Dermis blood vessel endothelial cell (primary cell): ENCODE measurements at places on chromosomes 6 and 20. TPM values are rescaled to one million over a fixed set of nuclear protein-coding genes. Genes with fewer than 3 reads are reported as not detected.

The OGFRL1 gene
- total RNA-seq: 14.4 and 16.5 TPM in 2 replicates

The CFB gene
- total RNA-seq: 1.6 and 2.0 TPM in 2 replicates

The CRISP3 gene
- not detected in 2 replicates for total RNA-seq

The ZNF831 gene
- total RNA-seq: under 0.01 and 0.09 TPM in 2 replicates

The INSM1 gene
- total RNA-seq: not detected in 2 replicates

The HLA-C gene
- total RNA-seq: 519 and 909 TPM in 2 replicates

The CARMIL1 gene
- total RNA-seq: 7.2 and 10.6 TPM in 2 replicates

The HUS1B gene
- 0.98 and 1.5 TPM in 2 replicates for total RNA-seq

The GPX5 gene
- not detected in 2 replicates for total RNA-seq

The PCSK2 gene
- total RNA-seq: not detected in 2 replicates

The PI16 gene
- total RNA-seq: not detected in 2 replicates

- no peak for DNase-seq
Measured at GRCh38 chr6:100188754-100189153, 194.7 kb upstream of the MCHR2 start.

DNA sequence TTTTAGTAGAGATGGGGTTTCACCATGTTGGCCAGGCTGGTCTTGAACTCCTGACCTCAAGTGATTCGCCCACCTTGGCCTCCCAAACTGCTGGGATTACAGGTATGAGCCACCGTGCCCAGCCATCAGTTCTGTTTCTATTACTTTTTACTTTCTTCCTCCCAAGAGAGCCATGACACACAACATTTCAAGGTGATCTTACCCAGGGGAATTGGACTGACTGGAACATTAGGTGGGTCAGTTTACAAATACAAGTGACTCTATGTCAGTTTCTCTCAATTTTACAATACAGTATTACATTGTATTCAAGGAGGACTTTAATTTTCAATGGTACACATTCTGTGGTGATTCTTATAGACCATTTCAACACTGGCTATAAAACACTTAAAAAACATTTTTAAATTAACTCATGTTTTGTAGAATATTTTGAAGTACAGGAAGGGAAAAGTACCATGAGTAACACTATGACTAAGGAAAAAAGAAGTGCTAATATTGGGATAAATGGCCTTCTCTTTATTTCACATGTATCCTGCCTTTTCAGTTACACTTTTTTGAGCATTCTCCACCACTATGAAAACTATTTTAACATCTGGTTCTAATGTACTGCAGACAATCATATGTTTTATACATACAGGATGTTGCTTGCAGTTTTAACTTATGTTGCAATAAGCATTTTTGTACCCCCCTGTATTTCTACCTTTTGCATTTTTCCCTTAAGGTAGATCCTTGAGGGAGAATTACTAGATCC is 8.4 kb downstream of the TPBG start:
- no peak for DNase-seq

- DNase-seq: no peak
Measured at GRCh38 chr6:28349344-28349891, 329 bp upstream of the ZKSCAN3 start.

- no peak for DNase-seq
Measured at GRCh38 chr20:9415426-9415825, 99.0 kb upstream of the LAMP5 start.

GRCh38 chr20:54292185-54292584 is 84.3 kb downstream of the PFDN4 start:
- DNase-seq: no peak

- DNase-seq: peak; percentile 19
Measured at GRCh38 chr20:33444797-33445560, 1.4 kb upstream of the SNTA1 start.

- no peak for DNase-seq
Measured at GRCh38 chr20:56430461-56430860, 18.4 kb downstream of the CASS4 start.

- no peak for DNase-seq
Measured at GRCh38 chr20:20463933-20464374, 96.0 kb downstream of the INSM1 start.

DNA sequence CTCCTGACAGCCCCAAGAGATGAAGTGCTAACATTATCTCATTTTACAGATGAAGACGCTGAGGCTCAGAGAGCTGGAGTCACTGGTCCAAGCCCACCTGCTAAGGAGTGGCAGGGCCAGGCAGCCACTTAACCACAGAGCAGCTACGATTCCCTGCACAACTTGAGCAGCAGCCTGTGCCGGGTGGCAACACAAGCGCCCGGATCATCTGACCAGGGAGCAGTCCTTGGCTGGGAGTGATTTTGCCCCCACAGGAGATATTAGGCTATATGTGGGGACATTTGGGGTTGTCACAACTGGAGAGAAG is 93.2 kb upstream of the PTPN1 start:
- no peak for DNase-seq

- DNase-seq: no peak
Measured at GRCh38 chr20:10864076-10864672, 190.4 kb upstream of the JAG1 start.

DNA sequence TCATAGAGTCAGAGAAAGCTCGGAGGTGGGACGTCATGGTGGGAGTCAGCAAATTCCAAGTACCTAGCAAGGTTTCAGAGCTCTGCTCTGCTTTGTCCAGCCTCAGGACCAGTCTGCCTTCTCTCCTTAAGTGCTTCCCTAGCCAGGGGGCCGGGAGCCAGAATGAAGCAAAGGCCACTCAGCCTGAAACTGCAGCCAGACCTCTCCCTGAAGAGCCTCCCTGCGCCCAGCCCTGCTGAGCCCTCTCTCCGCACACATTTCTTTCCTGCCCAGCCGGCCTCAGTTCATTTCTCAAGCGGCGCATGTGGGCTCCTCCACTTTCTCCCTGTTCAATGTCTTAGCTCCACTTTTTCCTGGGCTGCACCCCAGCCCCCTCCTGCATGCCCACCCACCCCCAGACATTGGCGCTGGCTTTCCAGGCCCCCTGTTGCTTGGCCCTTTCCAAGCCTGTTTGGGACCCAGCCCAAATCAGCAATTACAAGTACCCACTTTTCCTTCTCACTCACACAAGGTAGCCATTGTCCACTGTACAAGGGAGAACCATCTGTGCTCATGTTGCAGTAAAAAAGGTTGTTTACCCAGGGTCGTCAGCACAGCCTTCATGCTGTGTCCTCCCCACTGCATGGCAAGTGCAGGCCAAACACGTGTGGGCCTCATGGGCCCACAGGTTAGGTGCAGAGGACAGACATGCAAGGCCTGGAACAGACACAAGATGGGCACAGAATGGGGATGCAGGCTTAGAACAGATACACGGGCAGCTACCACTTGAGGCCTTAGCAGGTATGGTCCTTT is 147.1 kb downstream of the MRPL14 start:
- no peak for DNase-seq

- DNase-seq: no peak
Measured at GRCh38 chr6:19849755-19850154, 12.6 kb downstream of the ID4 start.

DNA sequence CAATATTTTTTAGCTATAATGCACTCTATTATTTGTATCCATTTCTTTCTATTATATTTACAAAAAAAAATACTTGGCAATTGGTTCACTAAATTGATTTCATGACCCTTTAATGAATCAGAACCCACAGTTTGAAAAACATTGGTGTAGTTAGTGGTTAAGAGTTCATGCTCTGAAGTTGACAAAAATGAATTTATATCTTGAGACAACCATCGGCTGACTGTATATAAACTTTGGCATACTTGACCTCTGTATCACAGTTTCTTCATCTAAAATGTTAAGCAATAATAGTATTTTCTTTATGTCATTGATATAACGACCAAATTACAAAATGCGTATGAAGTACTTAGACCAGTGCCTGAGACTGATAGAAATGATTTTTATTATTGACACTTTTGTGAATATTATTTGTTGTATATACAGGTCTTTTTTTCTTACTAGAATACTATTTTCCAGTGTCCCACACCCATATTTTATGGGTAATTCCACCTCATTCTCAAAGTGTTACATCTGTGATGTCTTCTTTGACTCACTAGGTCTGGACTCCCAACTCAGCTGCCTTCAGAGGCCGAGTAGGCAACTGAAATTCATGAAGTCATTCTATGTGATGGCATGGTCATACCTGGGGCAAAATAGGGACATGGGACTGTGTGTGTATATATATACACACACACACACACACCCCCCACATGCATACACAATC is 459.2 kb downstream of the RFPL4B start:
- no peak for DNase-seq

DNA sequence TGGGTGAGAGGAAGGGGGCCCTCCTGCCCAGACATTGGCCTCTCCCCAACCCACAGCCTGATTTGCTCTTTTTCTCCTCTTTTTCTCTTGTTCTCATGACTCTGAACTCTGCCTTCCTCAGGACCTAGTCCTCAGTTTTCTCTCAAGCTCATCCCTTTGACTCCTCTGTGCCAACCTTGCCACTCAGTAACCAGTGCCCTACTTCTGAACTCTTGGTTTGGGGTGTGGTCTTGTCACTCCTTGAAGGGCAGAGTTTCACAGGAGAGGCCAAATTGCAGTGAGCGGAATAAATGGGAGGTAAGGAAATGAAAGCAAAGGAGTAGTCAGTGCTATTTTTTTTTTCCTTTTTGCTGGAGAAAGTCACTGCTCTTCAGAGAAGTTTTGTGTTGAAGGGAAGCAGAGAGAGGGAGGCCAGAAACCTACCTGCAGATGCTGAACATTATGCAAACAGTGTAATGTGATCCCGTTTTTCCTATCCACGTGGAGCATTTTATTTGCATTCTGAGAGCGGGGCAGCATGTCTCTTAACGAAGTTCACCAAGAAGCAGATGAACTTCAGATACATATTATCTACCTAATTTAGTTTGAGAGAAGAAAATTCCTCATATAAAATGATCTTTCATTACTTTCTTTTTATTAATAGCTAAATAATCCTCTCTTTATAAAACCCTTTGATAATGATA is 26.9 kb downstream of the CFAP61 start:
- no peak for DNase-seq

GRCh38 chr6:152314483-152314832 is 322.7 kb downstream of the SYNE1 start:
- DNase-seq: no peak

GRCh38 chr6:147106759-147107401 is 97.3 kb upstream of the STXBP5 start:
- no peak for DNase-seq

DNA sequence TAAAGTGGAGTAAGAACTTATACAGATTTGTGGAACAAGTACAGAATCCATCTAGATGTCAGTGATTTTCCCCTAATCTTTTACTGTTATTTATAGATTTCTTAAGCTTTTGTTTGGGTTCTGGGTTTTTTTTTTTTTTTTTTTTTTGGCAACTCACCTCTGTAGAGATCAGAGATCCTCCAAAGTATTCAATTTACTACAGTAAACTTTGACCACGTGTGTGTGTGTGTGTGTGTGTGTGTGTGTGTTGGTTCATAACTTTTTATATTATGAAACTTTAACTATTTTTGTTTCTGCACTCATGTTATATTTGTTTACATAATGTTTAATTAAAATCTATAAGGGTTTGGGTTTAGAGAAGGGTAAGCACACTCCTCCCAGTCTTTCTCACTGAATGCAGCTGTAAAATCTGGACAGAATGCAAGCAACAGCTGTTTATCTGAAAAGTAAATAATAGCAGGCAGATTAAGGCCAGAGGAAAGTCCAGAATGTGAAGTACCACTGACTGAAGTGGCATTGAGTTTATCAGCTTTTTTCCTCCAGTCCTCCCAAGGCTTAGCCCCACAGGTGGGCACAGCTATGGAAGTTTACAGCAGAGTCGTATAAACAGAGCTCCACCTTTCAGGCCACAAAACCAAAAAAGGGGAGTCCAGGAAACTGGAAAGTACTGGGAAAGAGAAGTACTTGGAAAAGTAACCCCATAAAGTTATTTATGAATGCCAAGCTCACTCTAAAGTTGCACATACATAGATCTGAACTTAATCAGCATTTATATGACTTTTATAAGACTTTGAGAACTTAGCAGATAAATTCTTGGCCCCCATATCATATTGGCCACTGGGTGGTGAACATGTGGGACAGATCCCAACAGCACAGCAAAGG is 43.0 kb upstream of the CD2AP start:
- DNase-seq: no peak

DNA sequence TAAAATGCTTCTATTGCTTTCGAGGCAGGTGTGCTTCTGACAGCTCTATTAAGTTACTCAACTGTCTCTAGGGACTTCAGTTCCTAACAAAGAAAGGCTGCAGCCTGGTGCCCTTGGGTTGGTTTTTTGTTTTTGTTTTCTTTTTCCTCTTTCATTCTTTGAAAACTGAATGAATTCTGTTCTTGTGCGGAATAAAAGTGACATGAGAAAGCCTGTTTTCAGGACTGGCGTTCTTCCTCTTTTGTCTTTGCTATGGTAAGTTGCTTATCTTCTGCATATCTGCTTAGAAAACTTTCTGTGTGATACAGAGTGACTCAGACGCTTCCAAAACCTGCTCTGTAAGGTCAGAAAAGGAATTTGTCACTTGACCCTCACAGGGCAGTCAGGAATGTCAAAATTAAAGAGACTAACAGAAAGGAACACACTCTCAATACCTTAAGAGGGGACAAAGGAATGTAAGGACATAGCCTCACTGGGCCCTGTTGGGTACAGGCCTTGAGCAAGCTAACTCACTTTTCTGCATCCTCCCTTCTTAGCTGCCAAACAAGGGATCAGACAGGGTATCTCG is 56.2 kb upstream of the NHSL1 start:
- peak; percentile 73 for DNase-seq

- DNase-seq: no peak
Measured at GRCh38 chr20:46900826-46901225, 6.2 kb downstream of the EYA2 start.

GRCh38 chr6:84150705-84151104 is 76.7 kb downstream of the CEP162 start:
- DNase-seq: no peak
